ENCODE measurements at places on chromosomes 4 and X.
A peak's percentile ranks its signal among the peaks of the same experiment; 100 is the strongest.

DNA sequence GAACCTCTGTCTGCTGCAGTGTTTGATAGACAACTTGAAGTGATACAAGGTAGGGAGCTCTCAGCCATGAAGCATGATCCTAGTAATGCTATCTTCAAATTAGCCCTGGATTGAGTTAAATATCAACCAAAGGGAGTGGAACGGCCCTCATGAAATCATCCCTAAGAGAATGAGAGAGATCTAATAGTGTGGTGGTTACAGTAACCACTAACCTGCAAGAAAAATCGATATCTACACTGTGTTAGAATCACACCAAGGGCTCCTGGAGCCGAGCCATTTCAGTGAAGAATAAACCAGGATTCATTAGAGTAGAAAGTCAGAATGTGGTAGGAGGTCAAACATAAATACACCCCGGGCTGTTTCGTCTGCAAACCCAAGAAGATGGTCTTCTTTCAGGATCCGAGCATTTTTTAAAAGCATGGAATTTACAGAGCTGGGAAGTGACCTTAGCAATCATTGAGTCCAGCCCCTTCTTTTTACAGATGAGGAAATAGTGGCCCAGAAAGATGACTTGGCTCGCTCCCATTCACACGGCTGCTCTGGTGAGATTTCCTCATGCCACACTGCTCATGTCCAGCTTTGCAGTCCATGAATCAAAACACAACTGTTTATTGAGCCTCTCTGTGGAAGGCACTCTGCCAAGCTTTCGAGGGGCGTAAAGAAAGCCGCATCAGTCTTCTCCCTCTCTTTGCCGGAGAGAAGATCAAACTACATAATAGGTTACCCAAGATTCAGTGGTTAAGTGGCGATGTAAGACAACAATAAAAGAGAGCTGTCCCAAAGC, 5.5 kb upstream of the DCTD start:
- no peak overlapping the region for H3K4me3 ChIP-seq
- peaks cover 16% of the 10 kb centered on the region for H3K4me1 ChIP-seq
- H3K36me3 ChIP-seq: no peaks in the 10 kb centered on the region
- no peak for DNase-seq
- no peak overlapping the region for H3K27ac ChIP-seq

- no peak overlapping the region for H3K27ac ChIP-seq
- no peak overlapping the region for H3K4me3 ChIP-seq
Observed at GRCh38 chr4:185853841-185854240, 41.8 kb upstream of the SORBS2 start.

- H3K4me1 ChIP-seq: no peaks in the 10 kb centered on the region
- DNase-seq: no peak
- H3K36me3 ChIP-seq: no peaks in the 10 kb centered on the region
- no peak overlapping the region for H3K4me3 ChIP-seq
- H3K27ac ChIP-seq: no peak overlapping the region
- H3K27me3 ChIP-seq: no peaks in the 10 kb centered on the region
Observed at GRCh38 chr4:182582245-182582644, 334.9 kb downstream of the DCTD start.

DNA sequence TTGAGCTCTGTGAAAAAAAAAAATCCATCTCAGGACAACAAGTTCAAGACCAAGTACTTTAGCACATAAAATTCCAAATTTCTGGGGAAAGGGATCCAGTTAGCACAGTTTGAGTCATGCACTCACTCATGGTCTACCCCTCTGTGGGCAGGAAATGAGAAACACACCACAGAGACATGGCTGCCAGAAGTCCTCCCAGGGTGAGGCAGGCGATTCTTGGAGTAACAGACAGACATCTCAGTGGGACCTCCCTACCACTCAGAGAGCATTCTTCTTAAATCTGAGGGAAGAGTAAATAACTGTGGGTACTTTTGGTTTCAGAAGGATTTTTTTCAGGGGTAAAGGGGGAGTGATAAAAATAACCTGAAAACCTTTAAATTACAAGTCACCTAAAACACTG, 14.1 kb downstream of the CXCL1 start:
- H3K27me3 ChIP-seq: no peaks in the 10 kb centered on the region
- H3K4me1 ChIP-seq: no peaks in the 10 kb centered on the region
- DNase-seq: no peak
- H3K36me3 ChIP-seq: no peaks in the 10 kb centered on the region
- H3K4me3 ChIP-seq: no peak overlapping the region
- no peak overlapping the region for H3K27ac ChIP-seq

DNA sequence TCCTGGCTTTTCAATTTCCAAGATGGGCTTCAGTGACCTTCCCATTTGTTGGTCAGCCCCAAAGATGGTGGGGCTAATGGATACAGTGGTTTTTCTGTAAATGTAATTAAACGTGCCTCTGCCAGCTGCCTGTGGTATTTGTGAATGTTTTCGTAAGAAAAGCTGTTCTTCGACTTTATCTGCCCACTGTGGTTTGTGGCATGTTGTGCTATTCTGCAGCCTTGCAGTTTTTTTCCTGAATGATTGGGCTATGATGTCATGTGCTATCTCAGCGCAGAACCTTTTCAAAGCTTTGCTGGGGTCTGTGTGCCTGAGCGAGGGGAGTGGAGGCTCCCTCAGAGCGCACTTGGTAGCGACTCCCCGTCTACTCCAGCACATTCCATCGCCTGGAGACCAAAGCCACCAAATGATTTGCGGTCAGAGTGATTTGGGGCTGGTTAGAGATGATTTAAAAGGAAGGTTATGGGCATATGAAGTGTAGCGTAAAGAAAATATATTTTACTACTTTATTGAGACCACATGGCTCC, 137.5 kb downstream of the PALLD start:
- no peaks in the 10 kb centered on the region for H3K36me3 ChIP-seq
- peaks cover 4% of the 10 kb centered on the region for H3K27me3 ChIP-seq
- no peak overlapping the region for H3K27ac ChIP-seq

DNA sequence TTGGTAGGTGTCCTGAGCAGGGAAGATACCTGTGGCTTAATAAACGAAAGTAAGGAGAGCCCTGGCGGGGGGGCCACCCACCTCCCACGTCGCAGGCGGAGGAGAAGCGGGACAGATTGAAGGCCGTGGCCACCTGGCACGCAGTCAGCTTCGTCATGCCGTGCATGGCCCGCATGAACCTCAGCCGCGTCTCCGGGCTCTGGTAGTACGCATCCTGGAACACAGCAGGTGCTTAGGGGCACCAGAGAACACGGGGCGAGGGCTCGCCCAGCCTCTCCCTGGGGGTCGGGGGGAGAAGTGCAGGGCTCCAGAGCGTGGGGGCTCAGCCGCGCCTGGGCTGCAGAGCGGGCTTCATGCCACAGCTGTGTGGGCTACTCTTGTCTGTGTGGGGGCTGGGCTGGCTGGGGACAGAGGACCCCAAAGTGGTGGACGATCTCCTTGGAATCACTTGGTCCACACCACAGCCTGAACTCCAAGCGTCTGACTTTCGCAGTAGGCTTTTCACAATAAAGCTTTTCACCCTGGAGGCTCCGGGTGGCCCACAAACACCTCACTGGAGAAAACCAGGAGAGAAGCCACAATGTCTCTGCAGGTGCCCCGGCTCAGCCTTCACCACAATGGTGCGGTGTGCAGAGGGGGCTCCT, 27.1 kb upstream of the SLC25A6 start:
- no peak overlapping the region for H3K4me3 ChIP-seq
- no peaks in the 10 kb centered on the region for H3K4me1 ChIP-seq
- no peak overlapping the region for H3K27ac ChIP-seq
- no peak for DNase-seq
- H3K27me3 ChIP-seq: no peaks in the 10 kb centered on the region
- H3K36me3 ChIP-seq: peaks cover 32% of the 10 kb centered on the region

DNA sequence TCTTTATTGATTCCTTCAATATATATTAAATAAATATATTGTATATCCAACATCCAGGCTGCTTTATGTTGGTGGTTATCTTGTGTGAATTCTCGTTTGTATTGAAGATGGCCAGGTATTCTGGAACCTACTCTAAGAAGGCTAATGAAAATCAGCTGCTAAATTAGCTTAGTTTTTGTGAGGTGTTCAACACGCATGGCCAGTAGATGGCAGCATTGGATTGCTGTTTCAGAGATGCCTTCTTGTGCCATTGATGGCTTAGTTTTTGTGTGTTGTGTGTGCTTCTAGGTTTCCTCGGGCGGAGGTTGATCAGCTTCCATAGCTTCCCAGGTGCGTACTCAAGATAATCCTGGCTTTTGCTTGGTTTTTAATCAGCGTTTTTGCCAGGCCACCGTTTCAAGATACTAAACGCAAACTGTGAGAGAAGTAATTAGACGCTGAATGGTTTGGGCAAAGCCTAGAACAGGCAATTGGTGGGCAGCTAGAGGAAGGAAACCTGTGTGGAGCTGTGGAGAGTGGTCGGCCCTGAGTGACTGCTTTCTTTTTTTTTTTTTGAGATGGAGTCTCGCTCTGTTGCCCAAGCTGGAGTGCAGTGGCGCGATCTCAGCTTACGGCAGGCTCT, 15.1 kb downstream of the NOCT start:
- peak; percentile 61 for DNase-seq
- no peaks in the 10 kb centered on the region for H3K27me3 ChIP-seq
- peaks cover 3% of the 10 kb centered on the region for H3K4me1 ChIP-seq

DNA sequence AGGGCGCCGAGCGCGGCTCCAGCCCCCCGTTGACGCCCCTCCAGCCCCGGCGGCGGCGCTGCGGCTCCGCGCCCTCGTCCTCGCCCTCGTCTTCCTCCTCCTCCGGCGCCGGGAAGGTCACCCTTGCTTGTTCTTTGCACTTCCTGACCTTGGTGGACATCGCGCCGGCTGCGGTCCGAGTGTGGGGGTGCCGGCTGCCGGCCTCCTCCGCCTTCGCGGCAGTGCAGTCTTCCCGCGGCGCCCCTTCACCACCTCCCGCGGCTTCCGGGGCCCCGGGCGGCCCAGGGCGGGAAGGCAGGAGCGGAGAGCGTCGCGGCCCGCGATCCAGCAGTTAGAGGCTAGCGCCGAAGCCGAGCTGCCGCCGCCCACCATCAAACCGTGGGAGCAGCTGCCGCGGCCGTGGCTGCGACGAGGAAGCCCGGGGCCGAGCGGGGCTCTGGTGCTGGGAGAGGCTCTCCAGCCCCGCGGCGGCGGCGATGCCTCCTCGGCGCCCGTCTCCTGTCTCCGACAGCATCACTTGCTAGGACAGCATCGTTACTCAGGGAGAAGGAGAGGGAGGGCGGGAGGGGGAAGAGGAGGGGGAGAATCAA, at the start of gene TRPC3:
TRPC3 (minus strand) TSS at position 540 of the 590 bp plus-strand sequence; CDS start at position 160, 380 bp downstream.
- peaks cover 4% of the 10 kb centered on the region for H3K4me1 ChIP-seq
- H3K4me3 ChIP-seq: peak within 1 kb of the TSS; percentile 63
- H3K27ac ChIP-seq: no peak within 1 kb of the TSS
- H3K27me3 ChIP-seq: peaks cover 2% of the 10 kb centered on the region
- H3K36me3 ChIP-seq: no peaks in the 10 kb centered on the region

DNA sequence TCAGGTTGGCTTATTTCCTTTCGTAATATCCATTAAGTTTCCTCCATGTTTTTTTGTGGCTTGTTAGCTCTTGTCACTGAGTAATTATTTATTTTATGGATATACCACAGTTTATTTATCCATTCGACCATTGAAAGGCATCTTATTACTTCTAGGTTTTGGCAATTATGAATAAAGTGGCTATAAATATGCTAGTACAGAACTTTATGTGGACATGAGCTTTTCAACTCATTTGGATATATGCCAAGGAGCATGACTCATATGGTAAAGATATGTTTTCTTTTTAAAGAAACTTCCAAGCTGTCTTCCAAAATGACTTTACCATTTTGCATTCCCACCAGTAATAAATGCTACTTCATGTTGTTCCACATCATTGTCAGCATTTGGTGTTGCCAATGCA, 803.6 kb downstream of the GLUD2 start:
- H3K27me3 ChIP-seq: no peaks in the 10 kb centered on the region
- H3K36me3 ChIP-seq: no peaks in the 10 kb centered on the region
- no peak for DNase-seq
- H3K27ac ChIP-seq: no peak overlapping the region

- no peaks in the 10 kb centered on the region for H3K4me1 ChIP-seq
- H3K27ac ChIP-seq: no peak overlapping the region
- DNase-seq: no peak
- no peaks in the 10 kb centered on the region for H3K36me3 ChIP-seq
Observed at GRCh38 chr4:110944501-110944900, 321.6 kb upstream of the PITX2 start.

DNA sequence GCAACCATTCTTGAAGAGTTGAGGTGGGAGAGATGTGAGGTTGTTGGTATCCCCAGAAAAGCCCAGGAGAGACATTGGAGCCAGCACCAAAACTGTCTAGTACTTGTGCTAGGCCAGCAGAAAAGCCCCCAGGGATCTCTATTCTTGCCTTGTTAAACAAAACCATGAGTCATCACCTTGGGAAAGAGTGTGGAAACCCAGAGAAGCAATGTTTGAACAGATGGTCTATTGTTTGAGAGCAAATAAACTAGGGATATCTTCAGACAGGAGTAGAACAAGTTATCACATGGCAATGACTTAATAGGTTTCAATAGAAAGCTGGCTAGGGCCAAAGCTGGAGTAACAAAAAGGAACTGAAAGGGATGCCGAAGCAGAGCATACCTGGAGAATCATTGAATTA, 195.7 kb upstream of the CASK start:
- DNase-seq: no peak
- no peaks in the 10 kb centered on the region for H3K27me3 ChIP-seq
- no peak overlapping the region for H3K4me3 ChIP-seq
- H3K36me3 ChIP-seq: no peaks in the 10 kb centered on the region

DNA sequence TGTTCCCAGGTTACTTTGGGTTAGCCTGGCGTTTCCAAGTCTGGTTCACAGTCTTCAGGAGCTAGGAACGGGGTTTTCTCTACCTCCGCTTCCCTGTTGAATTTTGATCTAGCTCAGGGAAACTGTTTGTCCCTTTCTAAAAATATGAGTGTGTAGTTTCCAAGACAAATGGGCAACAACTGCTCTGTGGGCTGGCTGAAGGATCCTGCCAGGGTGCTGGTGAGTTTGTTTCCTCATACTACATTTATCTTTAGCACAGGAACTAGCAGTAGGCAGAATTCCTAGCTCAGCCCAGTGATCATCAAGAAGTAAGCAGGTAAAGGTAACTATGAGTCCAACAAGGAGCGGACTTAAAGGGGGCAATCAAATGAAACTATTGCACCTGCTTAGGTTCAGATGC, 13.3 kb upstream of the FAM47E start:
- DNase-seq: no peak
- H3K4me3 ChIP-seq: no peak overlapping the region
- H3K4me1 ChIP-seq: no peaks in the 10 kb centered on the region
- H3K27me3 ChIP-seq: no peaks in the 10 kb centered on the region
- no peaks in the 10 kb centered on the region for H3K36me3 ChIP-seq
- no peak overlapping the region for H3K27ac ChIP-seq

- H3K36me3 ChIP-seq: no peaks in the 10 kb centered on the region
- no peak overlapping the region for H3K27ac ChIP-seq
- H3K4me1 ChIP-seq: no peaks in the 10 kb centered on the region
- no peaks in the 10 kb centered on the region for H3K27me3 ChIP-seq
- DNase-seq: no peak
Observed at GRCh38 chr4:61555789-61556188, 355.7 kb downstream of the ADGRL3 start.

DNA sequence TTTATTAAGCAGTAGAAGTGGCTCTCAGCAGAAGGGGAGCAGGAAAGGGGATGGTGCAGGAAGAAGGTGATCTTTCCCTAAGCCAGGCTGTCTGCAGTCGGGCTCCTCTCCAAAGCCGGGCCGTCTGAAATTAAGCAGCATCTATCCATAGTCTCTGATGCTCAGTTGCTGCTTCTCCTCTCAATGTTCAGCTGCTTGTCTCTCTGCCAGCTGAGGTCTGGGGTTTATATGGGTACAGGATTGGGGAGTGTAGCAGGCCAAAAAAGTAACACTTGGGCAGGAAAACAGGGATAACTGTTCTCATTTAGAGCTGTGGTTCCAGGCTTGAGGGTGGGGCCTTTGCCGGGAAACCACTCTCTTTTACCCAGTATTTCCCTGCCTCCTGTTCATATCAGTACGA, 39.2 kb upstream of the CCKAR start:
- no peak overlapping the region for H3K4me3 ChIP-seq
- no peaks in the 10 kb centered on the region for H3K36me3 ChIP-seq
- no peaks in the 10 kb centered on the region for H3K4me1 ChIP-seq
- no peak for DNase-seq
- no peaks in the 10 kb centered on the region for H3K27me3 ChIP-seq
